ENCODE measurements at places on chromosomes 11 and 22.

DNA sequence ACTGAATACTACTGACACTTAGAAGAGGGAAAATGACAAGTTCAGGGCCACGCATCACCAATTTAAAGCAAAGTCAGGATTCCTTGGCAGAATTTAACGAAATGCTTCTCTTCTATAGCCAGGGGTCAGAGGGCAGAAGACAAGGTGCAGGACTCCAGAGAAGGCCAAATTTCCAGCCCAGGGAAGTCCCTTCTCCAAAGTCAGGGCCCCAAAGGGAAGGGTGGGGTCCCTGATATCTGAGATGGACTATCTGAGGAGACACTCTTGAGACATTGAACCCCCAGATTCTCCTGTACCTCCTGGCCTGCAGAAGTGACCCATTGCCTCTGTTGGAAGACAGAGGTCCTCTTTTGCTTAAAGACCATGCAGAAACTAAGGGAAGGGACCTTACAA lies 91.2 kb downstream of the RPS6KA4 start:
- no peak for DNase-seq

DNA sequence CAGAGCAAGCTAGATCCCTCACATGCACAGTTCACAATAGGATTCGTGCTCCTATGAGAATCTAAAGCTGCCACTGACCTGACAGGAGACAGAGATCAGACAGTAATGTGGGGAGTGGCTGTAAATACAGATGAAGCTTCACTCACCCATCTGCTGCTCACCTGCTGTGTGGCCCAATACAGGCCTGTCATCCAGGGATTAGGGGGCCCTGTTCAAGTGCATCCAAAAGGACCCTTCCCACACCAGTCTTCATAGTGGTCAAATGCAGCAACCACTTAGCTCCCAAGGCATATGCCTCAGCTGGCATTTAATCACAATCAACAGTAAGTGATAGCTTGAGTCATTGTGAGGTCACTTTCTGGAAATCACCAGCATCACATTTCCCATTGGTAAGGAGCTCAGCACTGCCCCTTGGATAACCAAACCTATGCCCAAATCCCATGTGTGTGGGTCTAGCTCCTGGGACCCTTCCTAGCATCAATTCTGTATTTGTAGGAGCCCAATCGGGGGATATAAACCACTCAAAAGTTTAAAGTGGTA lies 65.6 kb downstream of the OR4C45 start:
- DNase-seq = no peak

- DNase-seq = peak; percentile 12
Measured at GRCh38 chr11:37544491-37544890, 946.5 kb upstream of the RAG2 start.

DNA sequence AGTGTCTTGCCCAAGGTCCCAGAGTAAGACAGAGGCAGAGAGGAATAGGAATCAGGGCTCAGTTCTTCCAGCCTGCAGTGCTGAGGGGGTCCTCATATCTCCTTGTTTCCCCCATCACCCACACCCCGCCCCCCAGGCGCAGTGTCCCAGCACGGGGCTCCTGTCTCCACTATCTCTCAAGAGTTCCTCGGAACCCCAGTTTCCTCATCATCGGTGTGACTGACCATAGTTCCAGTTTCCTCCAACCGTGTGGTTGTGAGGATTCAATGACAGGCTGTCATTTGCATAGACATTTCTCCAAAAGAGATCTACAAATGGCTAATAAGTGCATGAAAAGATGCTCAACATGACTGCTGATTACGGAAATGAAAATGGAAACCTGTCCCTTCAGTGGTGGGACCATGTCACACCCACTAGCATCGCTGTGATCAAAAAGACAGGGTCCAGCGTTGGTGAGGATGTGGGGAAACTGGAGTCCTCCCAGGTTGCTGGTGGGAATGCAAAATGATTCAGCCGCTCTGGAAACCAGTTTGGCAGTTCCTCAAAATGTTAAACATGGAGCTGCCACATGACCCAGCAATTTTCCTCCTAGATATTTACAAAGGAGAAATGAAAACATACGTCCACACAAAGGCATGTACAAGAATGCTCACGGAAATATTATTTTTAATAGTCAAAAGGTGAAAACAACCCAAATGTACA lies 31.8 kb upstream of the PDGFB start:
- DNase-seq = no peak

GRCh38 chr11:3200388-3201111 lies 18.1 kb downstream of the MRGPRG start:
- DNase-seq = no peak

GRCh38 chr11:2321311-2321683 lies 19.5 kb downstream of the TSPAN32 start:
- no peak for DNase-seq

DNA sequence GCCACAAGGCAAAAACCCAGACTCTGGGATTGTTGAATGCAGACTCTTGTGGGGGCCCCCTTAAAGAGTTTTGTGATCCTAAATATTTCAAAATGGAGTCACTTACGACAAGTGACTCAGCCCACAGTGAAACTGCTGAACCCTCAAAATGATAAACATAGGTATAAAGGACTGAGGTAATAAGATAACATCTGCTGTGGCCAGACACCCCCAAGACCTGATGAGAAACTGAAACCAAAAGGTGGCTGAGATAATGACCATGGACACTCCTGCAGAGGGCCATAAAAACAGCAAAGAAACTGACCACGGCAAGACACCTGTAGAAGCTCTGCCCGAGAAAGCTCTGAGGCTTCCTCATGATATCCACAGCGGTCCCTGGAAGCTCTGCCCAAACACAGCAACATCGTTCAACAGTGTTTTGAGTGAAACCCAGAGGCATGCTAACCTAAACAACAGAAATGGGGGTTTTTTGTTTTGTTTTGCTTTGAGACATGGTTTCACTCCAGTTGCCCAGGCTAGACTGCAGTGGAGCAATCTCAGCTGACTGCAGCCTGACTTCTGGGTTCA lies 1.6 kb upstream of the PLAAT4 start:
- no peak for DNase-seq

DNA sequence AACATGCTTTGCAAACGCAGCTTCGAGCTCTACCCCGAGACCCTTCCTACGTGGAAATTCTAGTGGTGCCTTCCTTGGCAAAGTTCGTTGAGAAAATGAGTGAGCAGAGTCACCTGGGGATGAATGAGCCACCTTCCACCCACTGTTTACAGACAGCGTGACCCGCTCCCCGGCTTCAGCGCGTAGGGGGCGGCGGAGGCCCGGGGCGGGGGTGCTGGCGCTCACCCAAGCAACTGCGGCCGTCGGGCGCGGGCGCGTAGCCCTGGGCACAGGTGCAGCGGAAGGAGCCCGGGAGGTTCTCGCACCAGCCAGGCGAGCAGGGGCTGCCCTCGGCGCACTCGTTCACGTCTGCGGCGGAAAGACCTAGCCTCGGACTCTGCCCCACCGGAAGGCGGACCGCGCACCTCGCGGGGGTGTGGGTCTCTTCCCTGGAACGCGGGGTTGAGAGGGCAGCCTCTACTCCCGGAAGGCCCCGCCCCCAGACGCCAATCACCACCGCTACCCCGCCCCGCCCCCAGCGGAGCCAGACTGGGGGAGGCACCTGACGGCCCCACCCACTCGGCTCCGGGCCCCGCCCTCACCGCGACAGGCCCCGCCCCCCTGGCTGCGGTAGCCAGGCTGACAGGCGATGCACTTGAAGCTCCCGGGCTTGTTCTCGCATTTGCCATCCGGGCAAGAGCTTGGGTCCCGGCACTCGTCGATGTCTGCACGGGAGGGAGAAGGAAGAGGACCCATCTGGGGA lies 11.8 kb downstream of the LTBP3 start:
- DNase-seq = no peak

GRCh38 chr11:66272596-66272995 lies 4.2 kb downstream of the RAB1B start:
- no peak for DNase-seq

DNA sequence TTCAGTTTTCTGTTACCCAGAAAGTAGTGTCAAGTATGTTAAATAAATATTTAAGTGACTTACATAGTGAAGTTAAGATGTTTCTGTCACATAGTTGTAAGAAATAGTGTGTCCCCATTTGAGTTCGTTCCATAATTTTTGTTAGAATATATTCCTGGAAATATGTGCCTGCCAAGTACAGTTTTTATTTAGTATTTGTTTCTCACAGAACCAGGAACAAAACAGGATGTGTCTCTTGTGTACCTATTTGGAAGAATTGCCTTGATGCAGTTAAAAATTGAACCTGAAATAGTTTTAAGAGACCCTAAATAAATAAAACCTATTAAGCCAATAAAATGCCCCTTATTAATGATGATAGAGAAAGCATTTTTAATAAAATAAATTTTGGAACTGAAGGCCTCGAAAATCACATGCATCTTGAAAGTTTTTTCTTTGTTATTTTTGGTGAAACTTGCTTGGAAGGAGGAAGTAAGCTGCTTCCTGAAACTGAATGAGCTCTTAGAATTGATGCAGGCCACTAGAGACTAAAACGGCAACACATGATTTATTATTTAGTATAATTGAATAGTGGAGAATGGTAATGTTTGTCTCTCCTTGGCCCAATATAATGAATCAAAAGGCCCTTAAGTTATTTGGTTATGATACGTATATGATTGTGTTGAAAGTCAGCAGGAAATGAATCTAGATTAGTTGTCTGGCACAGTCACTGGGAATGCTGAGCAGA lies 55.9 kb downstream of the SWAP70 start:
- DNase-seq = no peak

DNA sequence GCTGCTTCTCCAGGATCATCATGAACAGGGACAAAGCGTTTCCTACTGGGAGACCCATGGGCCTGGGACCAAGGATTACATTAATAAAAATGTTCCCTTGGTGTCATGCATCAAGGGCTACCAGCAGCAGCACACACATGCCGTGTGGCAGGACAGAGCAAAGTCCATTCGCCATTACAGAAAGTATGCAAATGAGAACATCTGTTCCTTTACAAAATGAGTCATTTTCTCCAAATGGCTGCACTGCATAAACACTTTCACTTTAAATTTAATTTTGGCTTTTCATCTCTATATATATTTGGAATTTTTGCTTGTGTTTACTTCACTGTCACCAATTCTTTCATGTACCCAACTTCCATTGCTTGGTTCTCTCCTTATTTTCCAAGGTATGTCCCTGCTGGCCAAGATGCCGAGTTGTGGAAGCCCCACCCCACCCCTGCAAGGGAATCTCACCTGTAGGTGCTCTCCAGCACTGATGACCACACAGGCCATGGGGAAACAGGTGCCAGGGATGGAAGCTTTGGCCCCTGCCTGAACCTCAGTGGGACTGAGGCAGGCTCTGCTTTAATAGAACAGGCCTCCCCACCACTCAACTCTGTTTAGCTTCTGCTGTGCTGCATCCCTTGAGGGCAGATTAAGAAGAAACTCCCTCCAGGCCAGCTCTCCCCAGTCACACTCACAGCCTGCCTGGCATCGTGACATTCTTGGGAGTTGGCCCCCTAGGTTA lies 15.6 kb upstream of the GNAZ start:
- no peak for DNase-seq

- DNase-seq = no peak
Measured at GRCh38 chr11:64872790-64873488, 5.5 kb downstream of the EHD1 start.

- DNase-seq = no peak
Measured at GRCh38 chr11:13668957-13669521, 571 bp downstream of the FAR1 start.

DNA sequence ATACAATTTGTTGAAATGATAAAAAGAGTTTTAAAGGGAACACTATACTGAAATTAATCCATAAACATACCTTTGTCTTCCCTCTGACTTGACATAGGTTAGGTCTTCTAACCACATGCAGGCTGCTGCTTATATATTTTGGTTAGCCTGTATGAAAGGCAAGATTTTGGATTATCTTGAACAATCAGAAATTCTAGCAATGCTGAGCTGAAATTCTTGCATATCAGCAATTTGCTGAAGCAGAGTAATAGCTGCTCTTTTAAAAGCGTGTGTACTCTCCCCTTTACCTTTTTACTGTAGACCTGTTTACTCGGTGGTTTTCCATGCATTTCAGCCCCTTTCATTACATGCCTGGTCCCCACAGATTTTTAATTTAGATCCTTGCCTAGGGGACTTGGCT lies 34.0 kb downstream of the CWC15 start:
- no peak for DNase-seq

GRCh38 chr22:48320048-48320682 lies 1507.5 kb downstream of the BRD1 start:
- no peak for DNase-seq

DNA sequence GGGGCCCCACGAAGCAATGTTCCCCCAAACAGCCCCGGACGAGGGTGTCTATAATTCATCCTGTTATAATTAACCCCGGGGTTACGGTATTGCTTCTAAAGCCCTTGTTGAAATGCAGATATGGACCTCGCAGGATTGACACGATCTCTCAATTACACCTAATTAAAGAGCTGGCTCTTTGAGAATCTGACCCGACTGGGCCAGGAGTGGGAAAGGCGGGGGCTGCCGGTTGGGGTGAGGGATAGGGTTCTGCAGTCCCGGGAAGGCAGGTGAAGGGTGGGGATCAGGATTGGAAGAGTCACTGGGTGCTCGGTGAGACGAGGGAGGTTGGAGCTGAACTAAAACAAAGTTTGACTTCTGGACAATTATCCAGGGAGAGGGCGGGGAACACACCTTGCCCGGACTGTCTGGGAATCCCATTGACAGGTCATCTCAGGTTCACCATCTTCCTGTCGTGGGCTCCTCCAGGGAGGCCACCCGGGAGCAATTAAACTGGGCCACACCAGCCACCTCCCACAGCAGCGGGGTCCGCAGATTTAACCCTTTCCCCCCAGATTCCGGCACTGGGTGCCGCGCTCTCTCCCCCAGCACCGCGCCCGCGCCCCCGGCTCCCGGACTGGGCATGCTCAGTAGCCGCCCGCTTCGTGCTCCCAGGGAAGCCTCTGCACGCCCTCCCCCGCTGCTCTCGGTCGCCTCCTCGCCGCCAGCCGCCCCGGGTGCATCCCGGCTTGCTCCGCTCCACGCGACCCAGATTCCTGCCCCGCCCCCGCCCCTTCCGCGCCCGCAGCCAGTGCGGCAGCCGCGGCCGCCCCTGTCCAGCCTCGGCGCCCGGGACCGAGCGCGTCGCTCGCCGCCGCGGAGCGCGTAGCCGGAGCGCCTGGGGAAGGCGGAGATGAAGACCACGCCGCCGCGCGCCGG lies at the start of gene ELMOD1:
Gene ELMOD1 (plus strand): TSS at position 688 of the 918 bp plus-strand sequence. CDS start 27,043 bp downstream, outside the sequence.
- no peak for DNase-seq

DNA sequence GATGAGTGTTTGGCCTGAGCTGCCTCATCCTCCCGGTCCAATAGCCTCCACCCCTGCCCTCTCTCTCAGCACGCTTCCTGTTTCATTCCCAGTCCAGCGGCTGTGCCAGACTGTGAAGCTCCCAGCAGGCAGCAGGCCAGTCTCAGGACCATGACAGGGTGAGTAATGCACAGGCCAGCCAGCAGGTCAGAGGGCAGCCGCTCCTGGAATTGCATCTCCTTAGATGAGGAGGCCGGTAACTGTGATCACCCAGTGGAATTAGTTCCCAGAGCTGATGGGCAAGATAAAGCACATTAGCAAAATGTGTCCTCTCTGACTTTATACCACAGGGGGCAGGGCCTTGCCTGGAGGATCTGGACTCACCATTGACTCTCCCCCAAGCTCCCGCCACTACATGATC lies 251.2 kb downstream of the ETS1 start:
- DNase-seq = no peak

Data from AG09319 (cell line).